ENCODE measurements at places on chromosomes 16 and 17. TPM values are rescaled to one million over a fixed set of nuclear protein-coding genes. Genes with fewer than 3 reads are reported as not detected.
A peak's percentile ranks its signal among the peaks of the same experiment; 100 is the strongest.

DNA sequence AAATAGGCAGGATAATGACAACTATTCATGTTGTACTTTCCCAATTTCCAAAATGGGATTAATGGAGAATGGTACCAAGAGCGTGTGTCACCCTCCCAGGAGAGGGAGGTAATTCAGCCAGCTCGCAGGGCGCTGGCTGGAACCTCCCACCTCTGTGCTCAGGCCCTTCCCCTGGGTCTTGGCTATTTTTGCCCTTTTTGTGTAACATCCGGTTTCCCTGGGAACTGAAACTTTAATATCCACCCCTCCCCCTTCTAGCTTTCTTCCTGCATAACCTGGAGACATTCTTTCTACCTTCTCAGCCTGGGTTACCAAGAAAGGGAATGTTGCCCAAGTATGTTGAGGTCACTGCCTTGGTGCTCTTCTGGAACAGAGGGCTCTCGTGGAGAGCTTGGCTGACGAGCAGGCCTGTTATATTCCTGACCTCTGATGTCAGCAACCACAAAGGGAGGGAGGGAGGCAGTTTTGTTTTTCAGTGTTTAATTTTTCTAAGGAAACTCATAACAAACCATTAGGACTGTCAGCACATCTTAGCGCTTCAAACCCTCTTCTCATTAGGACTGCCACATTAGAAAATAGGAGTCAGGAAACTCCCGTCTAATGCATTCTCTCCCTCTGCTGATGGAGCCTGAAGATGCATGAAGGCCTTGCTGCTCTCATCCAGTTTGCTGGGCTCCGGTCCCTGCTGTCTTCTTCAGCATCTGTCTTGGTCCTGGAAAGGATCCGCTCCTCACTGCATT lies 25.6 kb downstream of the ITGB3 start:
- no peaks in the 10 kb centered on the region for H3K27me3 ChIP-seq
- no peaks in the 10 kb centered on the region for H3K36me3 ChIP-seq
- peak; percentile 81 for DNase-seq
- H3K27ac ChIP-seq: peak overlapping the region; percentile 82
- peak overlapping the region; percentile 36 for H3K4me3 ChIP-seq
- peaks cover 42% of the 10 kb centered on the region for H3K4me1 ChIP-seq

GRCh38 chr17:47720754-47721533 lies 12.1 kb upstream of the TBX21 start:
- no peaks in the 10 kb centered on the region for H3K36me3 ChIP-seq
- peak; percentile 58 for DNase-seq
- no peaks in the 10 kb centered on the region for H3K4me1 ChIP-seq
- H3K4me3 ChIP-seq: no peak overlapping the region
- H3K27ac ChIP-seq: no peak overlapping the region

NGFR gene
- total RNA-seq: 3.4 TPM

NPIPA7 gene
- 5.6 TPM for total RNA-seq

- no peaks in the 10 kb centered on the region for H3K4me1 ChIP-seq
- no peaks in the 10 kb centered on the region for H3K27me3 ChIP-seq
- DNase-seq: no peak
- H3K36me3 ChIP-seq: no peaks in the 10 kb centered on the region
- H3K4me3 ChIP-seq: no peak overlapping the region
- no peak overlapping the region for H3K27ac ChIP-seq
Observed at GRCh38 chr17:40659911-40660310, 5.1 kb downstream of the KRT222 start.

NKD1 gene
- 1.3 TPM for total RNA-seq

GAS7 gene
- total RNA-seq: 62.2 TPM

DNA sequence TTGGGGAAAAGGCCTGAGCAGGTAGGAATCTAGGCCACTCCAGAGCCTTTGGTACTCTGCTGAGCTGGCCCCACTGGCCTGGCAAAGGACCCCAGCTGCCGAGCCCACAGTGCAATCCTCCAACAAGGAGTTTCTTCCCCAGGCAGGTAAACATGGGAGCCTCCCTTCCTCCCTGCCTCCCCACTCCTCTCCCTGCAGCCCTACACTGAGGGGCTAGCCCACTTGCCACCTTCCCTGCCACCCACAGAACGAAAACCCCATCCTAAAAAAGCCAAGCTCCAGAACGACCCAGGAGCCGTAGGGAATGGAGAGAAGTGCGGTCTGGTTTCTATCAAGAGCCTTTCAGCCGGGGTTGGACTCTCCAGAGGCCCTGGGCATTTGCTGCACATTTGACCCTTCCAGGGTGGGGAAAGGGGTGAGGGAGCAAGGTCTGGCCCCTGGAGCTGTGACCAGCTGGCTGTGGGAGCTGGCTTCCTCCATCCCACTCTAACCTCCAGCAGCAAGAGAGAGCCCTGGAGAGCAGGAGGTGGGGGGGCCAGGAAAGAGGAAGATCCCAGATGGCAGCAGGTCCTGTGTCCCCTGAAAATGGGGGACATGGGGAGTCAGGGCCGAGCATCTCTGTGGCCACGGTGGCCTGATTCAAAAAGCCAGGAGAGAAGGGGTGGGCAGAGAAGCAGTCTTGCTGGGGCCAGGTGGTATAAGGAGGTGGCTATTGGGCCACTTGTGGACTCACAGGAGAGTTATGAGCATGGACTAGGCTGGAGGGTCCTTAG lies 1.3 kb downstream of the HID1 start:
- no peaks in the 10 kb centered on the region for H3K27me3 ChIP-seq
- H3K36me3 ChIP-seq: no peaks in the 10 kb centered on the region
- H3K27ac ChIP-seq: peak overlapping the region; percentile 94
- peaks cover 3% of the 10 kb centered on the region for H3K4me1 ChIP-seq
- H3K4me3 ChIP-seq: peak overlapping the region; percentile 84

DNA sequence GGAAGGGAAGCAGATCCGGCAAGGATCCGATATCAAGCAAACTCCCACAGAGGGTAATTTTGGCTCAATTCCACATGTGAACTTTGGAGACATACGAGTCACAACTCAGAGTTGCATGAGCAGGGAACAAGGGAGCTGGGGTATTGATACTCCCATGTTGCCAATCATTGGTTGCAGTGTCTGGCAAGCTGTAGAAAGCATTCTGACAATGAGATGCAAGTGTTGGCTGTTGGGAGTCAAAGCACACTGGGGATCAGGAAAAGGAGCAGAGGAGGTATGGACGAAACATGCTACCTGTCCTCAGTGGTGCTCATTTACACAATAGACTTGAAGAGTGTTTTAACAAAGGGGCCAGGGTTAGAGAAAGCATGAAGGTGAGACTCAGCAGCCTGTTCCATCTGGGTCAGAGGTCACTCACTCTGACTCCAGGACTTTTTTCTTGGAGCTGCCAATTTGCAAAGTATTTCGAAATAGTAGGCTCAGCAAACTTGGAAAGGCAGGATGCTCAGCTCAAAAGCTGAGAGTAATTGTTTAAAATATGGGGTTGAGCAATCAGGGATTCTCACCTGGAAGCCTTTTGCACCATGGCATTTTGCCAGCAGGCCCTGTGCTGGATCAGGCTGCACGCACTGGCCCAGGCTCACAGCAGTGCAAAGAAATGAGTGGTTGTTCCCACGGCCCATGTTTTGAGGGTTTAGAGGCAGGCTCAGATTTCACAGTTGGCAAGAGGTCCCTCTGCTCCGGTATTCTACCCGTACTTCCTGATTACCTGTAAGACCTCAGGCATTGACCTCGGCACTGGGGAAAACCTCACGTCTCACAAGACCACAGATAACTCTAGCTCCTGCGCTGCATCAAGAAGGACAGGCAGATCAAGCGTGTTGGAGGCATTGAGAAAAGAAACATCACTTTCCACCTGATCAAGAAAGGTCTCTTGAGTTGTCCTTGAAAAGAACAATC lies 17.6 kb upstream of the NKD1 start:
- H3K4me3 ChIP-seq: no peak overlapping the region
- H3K4me1 ChIP-seq: no peaks in the 10 kb centered on the region
- peak; percentile 85 for DNase-seq
- no peaks in the 10 kb centered on the region for H3K27me3 ChIP-seq
- H3K27ac ChIP-seq: no peak overlapping the region

Measured in breast epithelium (tissue), 4 donors.